SJSA1 (cell line): ENCODE measurements at places on chromosomes 13 and 19.

DNA sequence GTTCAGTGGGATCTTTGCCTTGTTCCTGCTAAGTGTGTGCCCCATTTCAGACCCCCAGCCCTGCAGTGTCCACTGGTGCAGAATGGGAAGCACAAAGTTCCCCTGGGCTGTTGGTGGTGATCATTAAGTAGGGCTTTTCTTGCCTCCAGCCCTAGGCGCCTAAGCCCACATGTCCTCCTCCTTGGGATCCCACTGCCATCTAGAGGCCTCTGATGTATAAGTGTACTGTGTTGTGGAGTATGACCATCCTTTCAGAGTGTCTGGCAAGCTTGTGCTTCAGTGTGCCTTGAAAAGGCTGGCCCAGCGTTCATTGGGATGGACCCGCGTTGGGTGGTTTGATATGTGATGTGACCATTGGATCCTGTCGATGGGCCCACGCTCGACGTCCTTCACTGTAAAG lies 71.2 kb downstream of the WASF3 start:
- H3K4me1 ChIP-seq = no peaks in the 10 kb centered on the region
- DNase-seq = no peak
- no peak overlapping the region for H3K27ac ChIP-seq
- H3K27me3 ChIP-seq = no peaks in the 10 kb centered on the region
- no peak overlapping the region for H3K4me3 ChIP-seq

DNA sequence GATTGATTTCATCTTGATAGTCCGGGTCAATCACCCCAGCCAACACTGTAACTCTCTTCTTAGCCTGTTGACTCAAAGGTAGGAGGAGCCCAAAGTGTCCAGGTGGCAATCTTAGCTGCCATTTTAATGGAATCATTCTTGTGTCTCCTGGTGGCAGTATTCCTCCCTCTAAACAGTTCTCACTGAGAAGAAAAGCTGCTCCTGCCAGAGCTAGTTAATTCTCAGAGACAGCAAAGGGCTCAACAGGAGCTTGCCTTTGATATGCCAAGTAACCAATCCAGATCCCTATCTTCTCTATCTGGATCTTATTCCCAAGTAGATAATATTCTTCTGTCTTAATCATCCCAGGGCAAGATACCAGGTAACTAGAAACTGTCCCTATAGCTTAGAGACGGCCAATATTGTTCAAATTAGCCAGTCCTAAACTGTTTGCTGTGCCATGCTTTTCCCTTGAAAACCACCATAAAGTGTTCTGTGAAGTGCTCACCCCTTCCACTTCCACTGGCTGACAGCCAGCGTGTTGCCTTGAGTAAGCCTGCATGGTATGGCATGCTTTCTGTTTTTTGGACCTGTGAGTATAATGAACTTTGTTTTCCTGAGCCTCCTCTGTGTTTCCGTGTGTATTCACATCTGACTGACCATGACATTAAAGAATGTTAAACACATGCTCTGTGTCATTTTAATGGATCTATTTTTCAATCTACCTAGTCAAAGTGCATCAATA lies 463.7 kb upstream of the SLITRK5 start:
- DNase-seq = no peak
- no peaks in the 10 kb centered on the region for H3K27me3 ChIP-seq
- no peaks in the 10 kb centered on the region for H3K36me3 ChIP-seq
- no peaks in the 10 kb centered on the region for H3K4me1 ChIP-seq
- no peak overlapping the region for H3K27ac ChIP-seq
- H3K4me3 ChIP-seq = no peak overlapping the region

DNA sequence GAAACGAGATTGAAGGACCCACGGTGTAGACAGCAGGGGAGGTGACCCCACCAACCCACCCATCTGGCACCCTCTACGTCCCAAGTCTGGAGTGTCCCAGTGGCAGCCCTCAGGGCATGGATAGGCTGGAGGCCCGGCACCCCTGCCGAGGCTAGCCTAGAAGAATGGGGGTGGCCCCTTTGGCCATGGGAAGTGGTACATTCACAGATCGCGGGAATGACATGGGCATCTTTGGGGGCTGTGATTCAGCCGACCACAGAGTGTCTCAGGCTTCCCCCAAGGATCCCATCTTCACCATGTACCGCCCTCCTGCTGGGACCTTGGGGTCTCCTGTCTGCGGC lies 11.3 kb upstream of the MKNK2 start:
- no peak overlapping the region for H3K27ac ChIP-seq
- H3K36me3 ChIP-seq = no peaks in the 10 kb centered on the region
- DNase-seq = no peak
- no peaks in the 10 kb centered on the region for H3K27me3 ChIP-seq

DNA sequence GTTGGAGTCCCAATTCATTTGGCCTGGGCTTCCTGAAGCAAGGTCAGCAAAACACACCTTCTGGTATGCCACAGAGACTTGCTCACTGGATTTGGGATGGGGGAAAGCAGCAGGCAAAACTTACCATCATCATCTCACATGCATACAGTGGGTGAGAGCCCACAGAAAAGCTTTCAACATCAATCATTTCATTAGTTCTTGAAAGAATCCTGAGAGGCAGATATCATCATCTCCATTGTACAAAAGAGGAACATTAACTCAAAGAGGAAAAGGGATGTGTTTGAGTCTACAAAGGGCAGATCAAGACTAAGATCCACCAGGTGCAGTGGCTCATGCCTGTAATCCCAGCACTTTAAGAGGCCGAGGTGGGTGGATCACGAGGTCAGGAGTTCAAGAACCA lies 6.4 kb downstream of the WDR87 start:
- H3K4me1 ChIP-seq = no peaks in the 10 kb centered on the region
- H3K36me3 ChIP-seq = no peaks in the 10 kb centered on the region
- no peak for DNase-seq

GRCh38 chr13:49810567-49811526 lies 18.4 kb upstream of the KPNA3 start:
- no peak for DNase-seq
- no peak overlapping the region for H3K27ac ChIP-seq
- H3K4me1 ChIP-seq = peaks cover 5% of the 10 kb centered on the region; the same call in 1 of the 2 replicates
- no peaks in the 10 kb centered on the region for H3K36me3 ChIP-seq
- no peak overlapping the region for H3K4me3 ChIP-seq
- no peaks in the 10 kb centered on the region for H3K27me3 ChIP-seq

DNA sequence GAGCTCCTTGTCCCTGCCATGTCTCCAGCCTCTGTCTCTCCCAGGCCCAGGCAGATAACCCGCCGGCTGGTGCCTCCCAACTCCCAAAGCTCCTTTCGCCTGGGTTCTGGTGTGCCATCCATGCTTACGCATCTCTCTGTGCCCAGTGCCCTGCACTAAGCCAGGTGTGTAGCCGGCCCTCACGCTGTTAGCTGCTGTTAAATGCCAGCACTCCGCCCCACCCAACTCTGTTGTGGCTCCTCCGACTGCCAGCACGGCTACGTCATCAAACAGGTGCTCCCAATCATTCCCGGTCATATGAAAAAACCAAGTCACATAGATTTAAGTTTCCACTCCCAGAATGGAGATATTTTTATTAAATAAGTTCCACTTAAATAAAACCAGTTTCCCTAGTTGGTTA lies 7.0 kb upstream of the HSPH1 start:
- H3K4me3 ChIP-seq = no peak overlapping the region
- no peak for DNase-seq
- no peaks in the 10 kb centered on the region for H3K27me3 ChIP-seq
- no peaks in the 10 kb centered on the region for H3K36me3 ChIP-seq
- peaks cover 22% of the 10 kb centered on the region for H3K4me1 ChIP-seq

DNA sequence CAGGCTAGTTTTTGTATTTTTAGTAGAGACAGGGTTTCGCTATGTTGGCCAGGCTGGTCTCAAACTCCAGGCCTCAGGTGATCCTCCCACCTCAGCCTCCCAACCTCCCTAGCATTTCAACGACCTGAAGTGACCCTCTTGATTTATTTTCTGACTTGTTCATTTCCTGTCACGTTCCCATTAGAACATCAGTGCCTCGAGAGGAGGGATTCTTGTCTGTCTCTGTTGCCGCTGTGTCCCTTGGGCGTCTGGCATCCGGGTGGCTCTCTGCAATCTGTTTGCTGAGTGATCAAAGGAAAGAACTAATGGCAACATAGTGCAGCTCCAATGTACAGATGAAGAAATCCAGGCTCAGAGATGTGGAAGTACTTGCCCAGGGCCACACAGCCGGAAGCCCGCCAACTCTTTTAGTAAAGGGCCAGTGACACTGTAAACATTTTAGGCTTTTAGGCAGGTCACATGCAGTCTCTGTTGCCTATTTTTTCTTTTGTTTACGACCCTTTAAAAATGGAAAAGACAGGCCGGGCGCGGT lies 47.5 kb downstream of the NFIC start:
- no peak for DNase-seq
- no peak overlapping the region for H3K27ac ChIP-seq
- no peak overlapping the region for H3K4me3 ChIP-seq
- no peaks in the 10 kb centered on the region for H3K4me1 ChIP-seq
- H3K27me3 ChIP-seq = no peaks in the 10 kb centered on the region
- peaks cover 35% of the 10 kb centered on the region for H3K36me3 ChIP-seq

DNA sequence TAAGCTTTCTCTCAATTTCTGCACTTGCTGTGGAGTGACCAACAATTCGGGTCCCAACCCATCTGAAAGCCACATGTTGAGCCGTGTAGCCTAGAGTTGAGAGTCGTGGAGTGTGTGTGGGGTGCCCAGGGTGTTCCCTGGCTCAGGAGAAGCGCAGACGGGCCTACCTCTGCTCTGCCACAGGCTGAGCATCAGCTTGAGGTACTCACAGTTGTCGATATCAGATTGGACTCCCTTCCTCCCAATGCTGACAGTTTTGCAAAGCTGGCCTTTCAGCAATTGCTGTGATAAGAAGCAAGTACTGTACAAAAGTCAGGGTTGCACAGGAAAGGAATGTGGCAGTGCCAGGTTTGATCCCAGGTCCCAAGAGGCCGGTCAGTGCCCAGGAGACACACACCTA lies 133.4 kb upstream of the SPACA7 start:
- H3K36me3 ChIP-seq = no peaks in the 10 kb centered on the region
- no peaks in the 10 kb centered on the region for H3K4me1 ChIP-seq
- H3K4me3 ChIP-seq = no peak overlapping the region
- no peak overlapping the region for H3K27ac ChIP-seq
- no peak for DNase-seq
- H3K27me3 ChIP-seq = peaks cover 64% of the 10 kb centered on the region

DNA sequence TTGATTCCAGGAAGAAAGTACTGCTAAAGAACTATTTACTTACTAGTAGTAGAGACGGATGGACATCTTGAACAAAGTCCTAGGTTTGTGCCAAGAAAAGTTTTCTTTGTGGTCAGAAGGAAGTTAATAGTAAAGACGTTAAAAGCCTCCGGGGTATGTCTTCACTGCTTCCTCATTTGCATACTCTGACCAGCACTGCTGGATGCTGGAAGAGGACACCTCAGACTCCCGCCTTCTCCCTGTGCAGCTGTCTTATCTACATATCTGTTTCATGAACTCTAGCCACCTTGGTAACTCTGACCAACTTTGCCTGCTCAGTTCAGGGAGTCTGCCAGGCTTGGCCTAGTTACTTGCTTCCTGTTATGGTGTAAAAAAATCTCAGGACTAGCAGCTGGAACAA lies 1109.1 kb upstream of the MIR17HG start:
- no peak overlapping the region for H3K27ac ChIP-seq
- H3K36me3 ChIP-seq = no peaks in the 10 kb centered on the region
- no peaks in the 10 kb centered on the region for H3K4me1 ChIP-seq
- no peak overlapping the region for H3K4me3 ChIP-seq

- H3K4me3 ChIP-seq = peak overlapping the region; percentile 68
- peaks cover 24% of the 10 kb centered on the region for H3K36me3 ChIP-seq
- no peaks in the 10 kb centered on the region for H3K4me1 ChIP-seq
- DNase-seq = no peak
- H3K27ac ChIP-seq = peak overlapping the region; percentile 44
Observed at GRCh38 chr19:57947088-57947418, 453 bp downstream of the ZNF256 start.

- no peaks in the 10 kb centered on the region for H3K27me3 ChIP-seq
- no peaks in the 10 kb centered on the region; the same call in 1 of the 2 replicates for H3K36me3 ChIP-seq
- no peaks in the 10 kb centered on the region; the same call in 1 of the 2 replicates for H3K4me1 ChIP-seq
Observed at GRCh38 chr13:26280822-26281221, 26.9 kb downstream of the CDK8 start.

- no peak overlapping the region for H3K4me3 ChIP-seq
- no peak for DNase-seq
- no peaks in the 10 kb centered on the region for H3K36me3 ChIP-seq
- H3K4me1 ChIP-seq = peaks cover 3% of the 10 kb centered on the region
- H3K27me3 ChIP-seq = no peaks in the 10 kb centered on the region
Observed at GRCh38 chr19:9065457-9066014, 21.3 kb upstream of the OR1M1 start.

- no peak for DNase-seq
- no peak overlapping the region for H3K4me3 ChIP-seq
- H3K27me3 ChIP-seq = no peaks in the 10 kb centered on the region; the same call in 1 of the 2 replicates
- H3K36me3 ChIP-seq = no peaks in the 10 kb centered on the region
- no peaks in the 10 kb centered on the region for H3K4me1 ChIP-seq
- H3K27ac ChIP-seq = no peak overlapping the region
Observed at GRCh38 chr19:15820646-15821045, 5.2 kb upstream of the OR10H1 start.

DNA sequence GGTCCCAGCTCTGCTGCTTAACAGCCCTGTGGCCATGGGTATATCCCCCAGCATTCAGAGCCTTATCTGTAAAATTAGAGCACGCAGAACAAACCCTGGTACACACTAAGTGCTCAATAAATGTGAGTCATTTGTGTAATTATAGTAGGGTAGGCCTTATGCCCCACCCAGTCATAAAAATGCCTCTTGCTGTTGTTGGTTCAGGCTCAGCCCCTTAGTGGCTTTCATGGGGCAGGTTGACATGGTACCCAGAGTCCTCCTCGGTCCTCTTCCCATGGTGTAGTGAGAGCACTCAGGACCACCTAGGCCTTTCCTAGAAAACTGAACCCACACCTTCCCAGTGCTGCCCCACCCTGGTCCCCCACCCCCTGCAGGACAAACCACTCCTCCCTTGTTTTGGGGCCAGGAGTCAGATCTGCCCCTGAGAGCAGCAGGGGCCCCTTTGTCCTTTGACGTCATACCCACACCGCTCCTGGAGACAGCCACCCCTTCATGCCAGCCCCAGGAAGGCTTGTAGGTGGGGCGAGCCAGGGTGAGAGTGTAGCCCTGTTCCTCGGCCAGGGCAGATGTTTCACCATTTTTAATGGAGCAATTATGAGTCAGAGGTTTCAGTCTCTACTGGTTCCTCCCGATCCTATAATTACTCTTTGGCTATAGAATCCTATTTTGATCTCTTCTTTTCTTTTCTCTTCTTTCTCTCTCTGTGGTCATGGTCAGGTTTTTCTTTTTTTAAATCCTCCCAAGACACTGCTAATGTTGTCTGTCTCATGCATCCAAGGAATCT lies 36.8 kb downstream of the ACTN4 start:
- H3K27me3 ChIP-seq = no peaks in the 10 kb centered on the region
- H3K36me3 ChIP-seq = peaks cover 64% of the 10 kb centered on the region
- H3K4me1 ChIP-seq = peaks cover 78% of the 10 kb centered on the region
- DNase-seq = peak; percentile 89
- peak overlapping the region; percentile 96 for H3K27ac ChIP-seq

- no peaks in the 10 kb centered on the region for H3K36me3 ChIP-seq
- H3K27ac ChIP-seq = no peak overlapping the region
- no peaks in the 10 kb centered on the region for H3K4me1 ChIP-seq
- H3K4me3 ChIP-seq = no peak overlapping the region
- no peak for DNase-seq
Observed at GRCh38 chr13:28204690-28205443, 66.5 kb downstream of the PAN3 start.

- no peaks in the 10 kb centered on the region for H3K36me3 ChIP-seq
- H3K27me3 ChIP-seq = no peaks in the 10 kb centered on the region
- no peak overlapping the region for H3K4me3 ChIP-seq
- no peak overlapping the region for H3K27ac ChIP-seq
- no peaks in the 10 kb centered on the region for H3K4me1 ChIP-seq
- no peak for DNase-seq
Observed at GRCh38 chr13:113876346-113877148, 12.7 kb upstream of the GAS6 start.

GRCh38 chr19:48814895-48815294 lies 4.1 kb upstream of the BCAT2 start:
- H3K27me3 ChIP-seq = no peaks in the 10 kb centered on the region
- DNase-seq = no peak
- H3K4me3 ChIP-seq = no peak overlapping the region
- H3K36me3 ChIP-seq = no peaks in the 10 kb centered on the region
